ENCODE measurements at places on chromosomes 11 and 22.
A peak's percentile ranks its signal among the peaks of the same experiment; 100 is the strongest.

- DNase-seq = no peak
Measured at GRCh38 chr22:41603873-41604332, 14.3 kb upstream of the PMM1 start.

GRCh38 chr11:2196970-2197770 lies 25.6 kb upstream of the TH start:
- DNase-seq = peak; percentile 30

DNA sequence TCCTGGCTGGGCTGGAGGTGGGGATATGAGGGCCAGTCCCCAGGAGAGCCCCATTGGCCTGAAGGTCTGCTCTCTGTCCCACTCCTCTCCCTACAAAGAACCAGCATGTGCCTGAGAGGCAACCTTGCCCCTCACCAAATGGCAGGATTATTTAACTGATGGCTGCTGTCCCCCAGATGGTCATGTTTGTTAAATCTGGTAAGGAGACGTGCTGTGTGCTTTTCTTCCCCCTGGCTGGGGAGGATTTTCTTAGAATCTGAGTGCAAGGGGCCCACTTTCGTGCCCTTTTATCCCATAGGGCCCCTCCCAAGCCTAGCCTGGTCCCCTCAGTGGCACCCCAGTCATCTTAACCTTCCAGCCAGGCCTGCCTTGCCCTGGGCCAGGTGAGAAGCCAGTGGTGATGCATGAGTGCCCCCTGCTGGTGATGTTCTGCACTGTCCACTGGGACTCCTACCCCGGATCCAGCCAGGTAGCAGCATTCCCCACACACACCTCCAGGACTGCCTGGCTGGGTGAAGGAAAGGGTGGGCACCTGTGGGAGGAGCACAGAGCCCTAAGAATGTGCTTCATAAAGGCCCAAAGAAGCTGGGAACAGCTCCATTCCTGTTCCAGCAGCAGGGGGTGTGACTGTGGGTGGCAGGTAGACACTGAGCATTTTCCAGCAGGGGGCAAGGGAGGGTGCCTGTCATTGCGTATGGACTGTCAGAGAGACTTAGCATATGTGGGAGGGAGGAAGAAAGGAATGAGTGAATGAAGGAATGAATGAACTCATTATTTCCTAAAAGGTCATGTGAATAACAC lies 28.9 kb downstream of the MFNG start:
- no peak for DNase-seq

GRCh38 chr11:133636711-133637355 lies 104.5 kb upstream of the OPCML start:
- DNase-seq = no peak
